T-cell (primary cell): ENCODE measurements at places on chromosomes 5 and 9.

- no peak for DNase-seq
Observed at GRCh38 chr5:95262933-95263660, 21.8 kb downstream of the MCTP1 start.

GRCh38 chr5:109688630-109688969, 1.1 kb upstream of the MAN2A1 start:
- DNase-seq, result no peak

GRCh38 chr9:7608261-7608660, 191.3 kb downstream of the DMAC1 start:
- no peak for DNase-seq

- DNase-seq, result no peak
Observed at GRCh38 chr5:130066644-130067043, 162.4 kb downstream of the CHSY3 start.

DNA sequence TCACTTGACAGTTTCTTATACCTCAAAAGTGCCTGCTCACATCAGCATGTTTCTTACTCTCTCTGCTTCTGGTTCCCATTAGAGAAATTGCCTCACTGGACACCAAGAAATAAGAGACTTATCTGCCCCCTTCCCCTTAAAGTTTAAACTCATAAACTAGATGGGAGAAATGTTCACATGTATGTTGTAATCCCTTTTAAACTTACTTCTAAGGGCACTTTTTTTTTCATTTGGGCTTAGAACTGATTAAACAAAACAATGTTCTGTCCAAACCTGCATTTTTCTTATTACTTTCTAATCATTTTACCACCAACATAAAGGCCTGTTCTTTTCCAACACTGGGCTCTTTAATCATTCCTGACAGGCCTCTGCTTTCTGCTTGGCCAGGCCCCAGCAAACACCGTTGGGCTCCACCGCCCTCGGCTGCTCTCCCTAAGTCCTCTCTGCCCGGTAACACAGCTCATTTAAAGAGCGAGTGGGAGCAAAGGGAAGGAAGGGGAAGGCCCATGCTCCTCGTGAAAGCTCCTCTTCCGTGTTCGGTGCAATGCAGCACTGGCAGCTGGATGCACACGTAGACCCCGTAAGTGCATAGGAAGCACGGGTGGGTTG, 53.4 kb downstream of the ROR2 start:
- DNase-seq, result no peak

DNA sequence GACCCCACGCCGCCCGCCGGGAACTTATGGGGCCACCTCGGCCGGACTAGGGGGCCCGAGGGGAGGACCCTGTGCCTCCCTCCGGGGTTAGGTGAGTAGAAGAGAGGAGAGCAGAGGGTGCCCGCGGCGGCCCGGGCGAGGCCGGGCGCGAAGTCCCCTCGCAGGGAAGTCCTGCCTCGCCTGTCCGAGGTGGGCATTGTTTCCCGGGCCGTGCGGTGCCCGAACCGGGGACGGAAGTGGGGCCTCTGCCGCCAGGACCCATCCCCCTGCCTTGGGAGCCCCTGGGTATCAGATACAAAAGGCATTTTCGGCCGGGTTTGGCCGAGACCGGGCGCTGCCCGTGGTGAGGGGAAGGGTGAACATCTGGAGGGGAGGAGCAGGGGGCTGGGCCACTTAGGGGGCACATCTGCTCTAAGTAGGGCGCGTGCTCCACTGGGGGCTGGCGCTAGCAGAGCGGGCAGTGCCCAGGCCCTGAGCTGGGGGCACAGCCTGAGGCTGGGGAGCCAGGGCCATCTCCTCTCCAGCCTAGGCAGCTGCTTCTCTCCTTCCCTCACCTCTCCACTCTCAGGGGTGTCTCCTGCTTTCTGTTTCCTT, 48.2 kb downstream of the DAB2IP start:
- no peak for DNase-seq

GRCh38 chr9:96148634-96149532, 153.1 kb downstream of the HSD17B3 start:
- no peak for DNase-seq

DNA sequence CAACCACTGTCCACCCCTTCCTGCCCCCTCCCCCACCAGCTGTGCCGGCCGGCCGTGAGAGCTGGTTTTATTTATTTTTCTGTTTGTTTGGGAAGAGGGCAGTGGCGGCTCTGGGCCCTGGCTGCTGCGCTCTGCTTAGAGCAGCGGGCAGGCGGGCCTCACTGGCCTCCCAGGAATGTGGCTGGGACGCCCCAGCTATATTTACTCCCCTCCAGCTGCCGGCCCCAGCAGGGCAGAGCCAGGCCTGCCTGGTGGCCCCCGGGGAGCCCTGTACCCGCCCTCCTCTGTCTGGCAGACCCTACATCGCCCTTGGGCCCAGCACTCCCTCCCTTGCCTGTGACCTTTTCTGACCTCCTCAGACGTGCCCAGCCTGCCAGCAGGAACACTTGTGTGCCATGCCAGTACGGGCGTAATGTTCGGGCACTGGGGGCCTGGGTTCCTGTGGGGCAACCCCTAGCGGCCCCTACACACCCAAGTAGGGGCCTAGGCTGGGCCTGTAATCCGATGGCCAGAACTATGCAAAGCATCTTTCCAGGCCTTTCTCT, 7.7 kb downstream of the CXXC5 start:
- DNase-seq, result no peak

GRCh38 chr5:67353500-67354450, 157.2 kb upstream of the CD180 start:
- no peak for DNase-seq

DNA sequence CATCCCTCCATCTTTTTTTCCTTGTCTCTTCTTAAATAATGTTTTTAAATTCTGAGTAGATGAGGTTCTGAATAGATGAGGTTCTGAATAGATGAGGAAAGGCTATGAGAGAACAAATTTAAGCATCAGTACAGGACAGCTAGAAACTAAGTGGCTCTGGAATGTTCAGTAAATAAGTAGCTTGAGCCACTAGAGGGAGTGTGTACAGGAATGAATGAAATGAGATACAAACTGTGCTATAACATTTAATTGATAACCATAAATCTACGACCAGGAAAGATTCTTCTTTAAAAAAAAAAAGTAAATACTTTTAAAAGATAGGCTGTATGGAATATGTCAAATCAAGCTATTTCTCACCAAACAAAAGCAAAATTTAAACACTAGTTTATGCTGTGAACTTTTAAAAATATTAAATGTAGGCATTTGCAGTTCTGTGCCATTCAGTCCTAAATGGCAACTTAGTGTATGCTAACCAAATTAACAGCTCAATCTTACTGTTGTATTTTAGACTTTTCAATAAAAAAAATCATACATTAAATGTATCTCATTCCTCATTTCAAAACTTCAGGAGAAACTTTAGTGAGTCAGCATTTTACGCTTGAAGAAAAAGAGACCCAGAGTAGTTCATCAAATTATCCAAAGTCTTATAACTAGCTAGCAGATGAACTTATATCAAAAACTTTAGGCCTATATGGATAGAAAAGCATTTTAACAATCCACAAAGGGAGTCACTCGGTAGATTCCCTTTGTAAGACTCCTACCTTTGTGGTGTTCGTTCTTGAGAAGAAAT, 70.4 kb upstream of the SNX2 start:
- no peak for DNase-seq
